Stimulated activated CD8-positive, alpha-beta memory T cell treated with anti-CD3 and anti-CD28 coated beads, Interleukin-7, amount 100 ng/mL, for 1 hour (primary cell): ENCODE measurements at places on chromosomes 7 and 10.

DNA sequence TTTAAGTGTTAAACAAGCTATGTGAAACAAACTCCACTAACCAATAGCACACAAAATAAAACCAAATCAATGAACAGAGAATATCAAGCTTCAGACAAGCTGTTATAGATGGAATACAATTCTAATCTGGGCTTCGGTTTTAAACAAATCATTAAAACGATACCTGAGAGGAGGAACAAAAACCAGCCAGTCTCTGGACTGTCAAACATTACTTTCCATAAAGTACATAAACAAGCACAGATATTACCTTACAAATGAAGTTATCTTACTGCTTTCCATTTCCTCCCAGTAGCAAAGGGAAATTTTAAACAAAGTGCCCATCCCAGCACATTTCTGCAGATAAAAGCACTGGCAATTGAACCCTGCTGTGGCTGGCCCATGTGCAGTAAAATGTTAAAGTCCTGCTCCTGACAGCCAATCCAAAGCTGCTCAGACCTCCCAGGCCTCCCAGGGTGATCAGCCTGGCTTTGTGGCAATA is 128.0 kb downstream of the NRCAM start:
- DNase-seq: no peak

DNA sequence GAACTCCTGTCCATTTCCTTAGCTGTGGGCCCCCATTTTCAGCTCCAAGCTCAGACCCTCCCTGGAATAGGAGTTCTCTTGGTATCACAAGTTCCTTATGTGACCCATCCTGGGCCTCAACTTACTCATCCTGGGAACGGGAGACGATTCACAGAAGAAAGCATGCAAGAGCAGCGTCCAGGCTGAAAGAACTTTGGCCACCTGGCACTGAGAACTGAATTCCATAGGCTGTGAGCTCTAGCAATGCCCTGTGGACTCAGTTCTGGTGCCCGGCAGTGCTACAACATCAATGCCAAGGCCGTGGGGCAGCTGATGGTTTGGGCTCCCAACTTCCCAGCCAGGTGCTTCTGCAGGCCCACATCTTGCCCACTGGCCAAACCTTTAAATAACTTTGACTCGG is 3.9 kb upstream of the CUEDC2 start:
- DNase-seq: no peak

GRCh38 chr10:84543948-84544347 is 215.6 kb downstream of the CCSER2 start:
- DNase-seq: no peak

DNA sequence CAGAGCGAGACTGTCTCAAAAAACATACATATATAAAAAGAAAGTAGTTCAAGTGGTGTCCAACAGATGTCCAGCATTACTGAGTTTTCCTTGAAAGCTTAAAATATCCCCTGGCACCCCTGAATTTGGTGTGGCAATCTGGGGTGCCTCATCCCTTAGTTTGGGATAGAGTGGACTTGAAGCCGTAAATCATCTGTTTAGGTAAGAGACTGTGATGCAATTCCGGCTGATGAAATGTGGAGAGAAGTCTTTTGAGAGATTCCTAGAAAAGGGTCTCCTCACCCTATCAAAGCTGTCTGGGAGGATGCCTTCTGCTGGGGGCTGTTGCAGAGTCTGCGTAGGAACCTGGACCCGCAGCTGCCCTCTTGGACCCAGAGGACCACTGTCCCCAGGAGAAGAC is 408.0 kb downstream of the RPS24 start:
- no peak for DNase-seq

GRCh38 chr7:15248514-15248913 is 313.3 kb downstream of the AGMO start:
- DNase-seq: no peak

GRCh38 chr7:112462236-112462635 is 12.0 kb downstream of the IFRD1 start:
- no peak for DNase-seq

GRCh38 chr10:21689881-21690280 is 155.8 kb downstream of the MLLT10 start:
- no peak for DNase-seq

- no peak for DNase-seq
These were observed 13.8 kb upstream of the TECPR1 start for GRCh38 chr7:98265841-98266271.

DNA sequence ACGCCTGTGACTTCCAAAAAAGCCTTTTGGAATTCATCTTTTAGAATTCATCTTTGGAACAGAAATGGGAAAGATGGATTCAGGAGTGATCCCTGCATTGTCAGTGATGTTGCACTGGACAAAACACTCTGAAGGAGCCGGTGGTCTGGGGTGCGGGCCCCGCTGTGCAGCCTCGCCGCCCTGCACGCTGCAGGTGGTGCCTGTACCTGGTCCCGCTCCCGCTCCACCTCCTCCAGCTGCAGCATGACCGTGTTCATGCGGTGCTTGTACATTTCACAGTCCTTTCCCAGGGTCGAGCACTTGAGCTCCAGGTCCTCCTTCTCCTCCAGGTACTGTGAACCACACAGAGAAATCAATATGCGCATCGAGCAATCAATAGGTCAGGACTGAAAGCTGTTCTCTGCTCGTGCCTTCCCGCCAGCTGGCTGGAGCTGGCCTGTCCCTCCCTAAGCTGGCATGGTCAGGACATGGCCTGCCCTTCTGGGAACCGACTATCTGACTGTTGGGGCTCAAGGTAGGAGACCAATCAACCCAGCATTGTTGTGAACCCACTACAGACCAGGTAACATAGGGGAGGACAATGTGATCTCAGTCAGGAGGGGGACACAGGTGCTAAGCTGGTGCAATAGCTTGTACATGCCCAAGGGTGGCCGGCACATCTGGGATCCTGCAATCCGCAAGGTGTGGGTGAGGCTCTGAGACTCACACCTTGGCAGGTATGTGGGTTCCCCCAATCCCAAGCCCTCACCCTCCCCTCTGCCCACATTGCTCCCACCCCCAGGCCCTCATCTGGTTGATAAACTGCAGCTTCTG is 93.8 kb upstream of the GNA12 start:
- no peak for DNase-seq

GRCh38 chr7:150737265-150738055 is at the start of gene GIMAP5:
Gene GIMAP5, plus strand, starts transcription at chr7:150737418. Its CDS starts 3,467 bp downstream, at chr7:150740885.
- no peak for DNase-seq

DNA sequence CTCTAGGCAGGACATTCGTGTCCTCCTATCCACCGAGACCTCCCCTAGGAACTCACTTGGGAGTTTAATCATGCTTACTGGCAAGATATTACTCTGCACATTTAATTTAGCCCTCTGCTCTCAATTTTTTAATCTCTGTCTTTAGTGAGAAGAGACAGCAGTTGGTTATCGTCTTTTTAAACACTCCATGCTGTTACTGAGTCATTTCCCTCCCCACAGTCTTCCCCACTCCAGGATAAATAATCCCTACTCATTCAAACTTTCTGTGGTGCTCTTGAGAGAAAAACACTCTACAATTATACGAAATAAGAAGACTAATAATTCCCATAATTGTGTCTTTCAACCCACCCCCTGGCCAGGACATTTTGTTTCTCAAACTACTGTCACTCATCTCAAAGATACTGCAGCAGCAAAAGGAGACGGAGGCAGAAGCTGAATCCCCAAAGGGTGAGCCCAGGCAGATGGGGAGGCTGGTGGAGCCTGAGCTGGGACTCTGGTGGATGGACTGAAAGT is 84.2 kb downstream of the ANK3 start:
- no peak for DNase-seq

DNA sequence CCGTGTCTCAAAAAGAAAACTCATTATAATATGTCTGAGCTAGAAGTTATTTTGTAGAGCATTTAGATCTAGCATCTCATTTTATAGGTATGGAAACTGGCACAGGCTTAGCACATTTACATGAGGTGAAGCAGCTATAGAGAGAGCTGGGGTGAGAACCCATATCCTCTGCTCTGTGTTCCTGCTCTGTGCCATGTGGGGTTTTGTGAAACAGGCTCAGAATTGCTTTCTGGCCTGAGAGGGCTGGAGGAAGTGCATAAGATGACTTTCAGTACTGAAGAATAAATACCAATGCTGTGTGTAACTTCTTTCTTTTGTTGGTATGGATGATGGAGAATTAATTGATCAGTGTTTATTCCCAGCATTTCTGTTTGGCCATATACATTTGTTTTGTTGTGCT is 159.1 kb downstream of the LRRC4 start:
- DNase-seq: no peak
